ENCODE measurements at places on chromosomes 7 and 10.

DNA sequence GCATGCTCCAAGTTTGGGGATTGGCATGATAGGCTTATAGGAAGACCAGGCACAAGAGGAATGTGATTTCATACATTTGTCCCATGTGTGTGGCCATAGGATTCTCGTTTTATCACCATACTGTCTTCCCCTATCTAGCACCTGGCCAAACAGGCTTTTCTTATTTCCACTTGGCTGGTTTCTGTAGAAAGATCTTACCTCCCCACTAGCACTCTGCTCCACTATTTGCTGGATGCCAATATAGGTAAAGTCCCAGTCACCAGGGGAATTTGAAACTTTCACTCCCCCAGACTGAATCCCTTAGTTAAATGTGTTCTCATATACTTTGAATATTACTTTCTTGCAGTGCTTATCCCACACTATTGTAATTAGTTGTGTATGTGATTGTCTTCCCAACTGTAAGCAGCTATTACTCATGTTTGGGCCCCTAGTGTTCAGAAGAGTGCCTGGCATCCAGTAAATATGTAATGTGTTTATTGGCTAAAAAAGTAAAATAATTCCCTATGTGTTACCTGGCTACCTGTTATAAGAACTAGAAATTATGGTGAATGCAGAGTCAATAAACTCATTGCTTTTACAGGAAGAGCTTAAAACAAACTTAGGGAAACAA, 109.0 kb downstream of the LRMDA start:
- no peak for DNase-seq

DNA sequence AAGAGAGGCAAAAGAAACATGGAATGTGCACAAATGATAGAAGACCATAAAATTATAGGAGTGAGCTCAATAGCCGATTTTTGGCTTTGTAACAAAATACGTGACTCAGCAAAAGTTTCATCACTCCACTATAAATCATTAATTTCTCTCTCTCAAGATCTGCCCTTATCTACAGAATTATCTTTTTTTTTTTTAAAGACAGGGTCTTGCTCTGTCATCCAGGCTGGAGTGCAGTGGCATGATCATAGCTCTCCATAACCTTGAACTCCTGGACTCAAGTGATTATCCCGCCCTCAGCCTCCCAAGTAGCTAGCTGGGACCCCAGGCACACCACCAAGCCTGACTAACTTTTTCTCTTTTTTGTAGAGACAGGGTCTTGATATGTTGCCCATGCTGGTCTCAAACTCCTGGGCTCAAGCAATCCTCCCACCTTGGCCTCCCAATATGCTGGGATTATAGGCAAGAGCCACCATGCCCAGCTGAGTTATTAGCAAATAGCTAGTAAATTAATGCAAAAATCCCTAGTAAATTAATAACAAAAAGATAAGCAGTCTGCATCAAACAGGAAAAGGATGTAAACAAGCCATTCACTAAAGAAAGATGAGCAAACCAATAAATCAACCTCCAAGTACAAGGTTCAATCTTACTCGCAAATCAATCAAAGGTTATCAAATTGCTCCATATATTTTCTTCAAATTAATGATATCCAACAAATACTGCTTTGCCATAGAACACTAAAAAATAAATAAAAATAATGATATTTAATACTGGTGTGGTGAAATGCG, 450.7 kb downstream of the PARD3 start:
- DNase-seq, result no peak

DNA sequence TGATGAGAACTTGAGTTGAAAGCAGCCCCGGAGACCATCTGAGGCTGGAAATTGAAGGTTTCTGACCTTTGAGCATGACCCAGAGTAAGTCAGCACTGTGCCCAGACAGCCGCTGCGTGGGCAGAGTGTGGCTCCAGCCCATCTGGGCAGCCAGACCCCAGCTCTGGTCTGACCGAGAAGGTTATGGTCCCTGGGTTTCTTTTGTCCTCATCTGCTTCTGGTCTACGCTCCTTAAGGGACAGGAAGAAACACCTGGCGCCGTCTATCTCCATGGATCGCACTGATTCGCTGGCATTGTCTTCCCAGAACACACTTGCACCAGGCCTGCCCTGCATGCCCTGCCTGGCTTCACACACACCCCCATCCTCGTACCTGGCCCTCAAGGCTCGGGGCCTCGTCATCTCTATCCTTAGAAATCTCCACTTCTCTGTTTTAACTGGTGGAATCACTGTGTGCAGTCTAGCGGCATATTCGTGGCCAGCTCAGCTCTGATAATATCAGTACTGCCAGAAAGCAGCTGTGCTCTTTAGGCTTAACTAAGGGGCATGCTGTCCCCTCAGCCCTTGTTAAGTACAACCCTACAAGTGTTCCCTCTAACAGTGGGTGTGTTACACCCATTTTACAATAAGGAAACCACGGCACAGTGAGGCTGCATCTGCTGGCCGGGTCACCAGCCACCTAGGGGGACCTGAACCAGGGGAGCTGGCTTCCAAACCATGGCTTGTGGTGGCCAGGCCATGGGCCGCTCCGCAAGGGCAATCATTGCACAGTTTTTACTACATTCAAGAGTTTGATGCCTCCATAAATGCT, 127.7 kb downstream of the ADCY1 start:
- no peak for DNase-seq

- no peak for DNase-seq
Observed at GRCh38 chr7:33904681-33905388, 504 bp upstream of the BMPER start.

- DNase-seq, result peak; percentile 50
Observed at GRCh38 chr7:157250605-157251228, 86.1 kb upstream of the DNAJB6 start.

DNA sequence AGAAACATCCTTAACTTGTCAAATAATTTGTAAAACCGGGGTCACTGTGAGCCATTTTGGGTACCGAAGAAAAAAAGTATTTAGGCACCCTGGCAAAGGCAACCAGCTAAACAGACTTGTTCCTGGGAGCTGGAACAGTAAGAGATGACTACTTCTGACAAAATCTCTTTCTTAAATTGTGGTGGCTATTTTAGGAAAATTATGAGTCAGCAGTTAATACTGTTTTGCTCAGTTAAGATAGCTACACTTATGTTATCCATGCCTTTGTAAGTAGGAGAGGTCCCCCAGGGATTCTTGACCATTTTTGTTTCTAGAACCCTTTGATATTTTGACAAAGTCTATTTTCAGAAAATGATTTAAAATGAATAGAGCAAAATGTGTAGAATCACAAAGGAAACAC, 68.7 kb downstream of the TAX1BP1 start:
- DNase-seq, result no peak

GRCh38 chr10:129961157-129961701, 2.8 kb downstream of the EBF3 start:
- DNase-seq, result no peak

GRCh38 chr7:107785926-107786325, 17.1 kb downstream of the SLC26A3 start:
- no peak for DNase-seq

DNA sequence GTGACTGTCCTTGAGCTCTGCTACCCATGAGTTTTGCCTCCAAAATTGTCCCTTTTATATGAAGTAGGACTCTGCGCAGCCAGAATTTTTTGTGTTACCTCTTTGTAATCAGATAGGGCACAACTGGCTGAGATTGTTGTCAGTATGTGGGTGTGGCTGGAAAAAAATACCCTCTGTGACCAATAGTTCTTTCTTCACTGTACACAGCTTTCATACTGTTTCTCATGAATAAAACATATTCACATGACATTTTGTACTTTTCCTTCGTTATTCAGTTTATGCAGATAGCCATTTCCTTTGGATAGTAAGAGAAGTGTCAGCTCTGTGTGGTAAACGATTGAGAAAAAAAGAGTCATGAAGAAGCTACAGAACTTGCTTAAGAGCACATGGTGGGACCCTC, 49.6 kb upstream of the WNT8B start:
- no peak for DNase-seq

GRCh38 chr7:1569440-1569832, 396 bp downstream of the PSMG3 start:
- DNase-seq, result no peak

DNA sequence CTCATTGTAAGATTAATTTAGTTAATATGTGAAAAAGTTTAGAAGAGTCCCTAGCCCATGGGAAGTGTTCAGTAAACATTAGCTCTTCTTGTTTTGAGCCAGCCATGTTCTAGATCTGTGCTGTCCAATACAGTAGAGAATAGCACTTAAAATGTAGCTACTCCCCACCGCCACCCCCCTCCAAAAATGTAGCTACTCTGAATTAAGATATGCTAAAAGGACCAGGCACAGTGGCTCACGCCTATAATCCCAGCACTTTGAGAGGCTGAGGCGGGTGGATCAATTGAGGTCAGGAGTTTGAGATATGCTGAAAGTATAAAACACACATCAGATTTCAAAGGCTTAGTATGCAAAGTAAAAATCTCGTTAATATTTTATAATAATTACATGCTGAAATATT, 47.3 kb upstream of the MXI1 start:
- DNase-seq, result no peak

GRCh38 chr7:142792129-142792528, 21.4 kb downstream of the PRSS2 start:
- no peak for DNase-seq

GRCh38 chr7:30330134-30331111, 46.0 kb downstream of the ZNRF2 start:
- peak; percentile 90 for DNase-seq

DNA sequence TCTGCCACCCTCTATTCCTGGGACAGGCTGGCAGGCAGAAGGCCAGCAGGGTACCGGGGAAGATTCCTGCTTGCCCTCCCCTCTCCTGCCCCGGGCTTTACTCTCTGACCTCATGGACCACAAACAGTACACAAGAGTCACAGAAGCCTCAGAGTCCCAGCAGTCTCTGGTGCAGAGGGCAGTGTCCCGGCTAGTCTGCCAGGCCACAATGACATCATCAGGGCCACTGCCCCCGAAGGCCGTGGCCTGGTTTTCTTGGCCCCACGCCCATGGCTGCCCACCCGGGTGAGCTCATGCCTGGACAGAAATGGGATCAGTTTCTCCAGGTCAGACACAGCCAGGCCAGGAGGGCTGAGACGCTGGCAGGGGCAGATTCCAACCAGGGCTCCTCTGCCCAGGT, 91.9 kb downstream of the MYL10 start:
- no peak for DNase-seq

DNA sequence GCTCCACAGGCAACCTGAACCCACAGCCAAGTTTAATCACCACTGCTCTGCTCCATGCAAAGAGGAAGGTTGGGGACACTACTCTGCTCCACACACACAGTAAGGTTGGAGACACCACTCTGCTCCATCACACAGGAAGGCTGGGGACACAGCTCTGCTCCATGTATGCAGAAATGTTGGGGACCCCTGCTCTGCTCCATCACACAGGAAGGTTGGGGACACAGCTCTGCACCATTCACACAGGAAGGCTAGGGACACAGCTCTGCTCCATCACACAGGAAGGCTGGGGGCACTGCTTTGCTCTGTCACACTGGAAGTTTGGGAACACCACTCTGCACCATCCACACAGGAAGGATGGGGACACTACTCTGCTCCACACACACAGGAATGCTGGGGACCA, 14.8 kb upstream of the ADARB2 start:
- no peak for DNase-seq

GRCh38 chr7:15652776-15653290, 33.6 kb downstream of the MEOX2 start:
- DNase-seq, result no peak

DNA sequence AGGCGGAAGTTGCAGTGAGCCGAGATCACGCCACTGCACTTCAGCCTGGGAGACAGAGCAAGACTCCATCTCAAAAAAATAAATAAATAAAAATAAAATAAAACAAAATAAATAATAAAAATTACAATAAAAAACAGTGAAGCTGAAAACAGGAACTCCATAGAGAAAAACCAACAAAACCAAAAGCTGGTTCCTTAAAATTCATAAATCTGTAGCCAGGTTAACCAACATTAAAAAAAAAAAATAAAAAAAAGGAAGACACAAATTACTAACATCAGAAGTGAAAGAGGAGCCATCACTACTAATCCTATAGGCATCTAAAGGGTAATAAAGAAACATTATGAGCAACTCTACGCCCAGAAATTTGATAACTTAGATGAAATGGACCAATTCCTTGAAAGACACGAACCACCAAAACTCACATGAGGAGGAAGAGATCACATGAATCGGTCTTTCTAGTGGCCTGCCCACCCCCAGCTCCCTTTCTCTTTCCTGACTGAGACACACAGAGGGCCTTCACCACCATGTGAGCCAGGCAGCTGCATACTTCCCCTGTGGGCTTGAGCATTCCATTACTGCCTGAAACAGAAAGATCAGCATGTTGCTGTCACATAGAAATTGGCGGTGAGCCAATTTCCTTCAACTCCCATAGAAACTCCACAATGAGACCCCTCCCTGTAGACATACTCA, 208.7 kb downstream of the MAD1L1 start:
- no peak for DNase-seq

DNA sequence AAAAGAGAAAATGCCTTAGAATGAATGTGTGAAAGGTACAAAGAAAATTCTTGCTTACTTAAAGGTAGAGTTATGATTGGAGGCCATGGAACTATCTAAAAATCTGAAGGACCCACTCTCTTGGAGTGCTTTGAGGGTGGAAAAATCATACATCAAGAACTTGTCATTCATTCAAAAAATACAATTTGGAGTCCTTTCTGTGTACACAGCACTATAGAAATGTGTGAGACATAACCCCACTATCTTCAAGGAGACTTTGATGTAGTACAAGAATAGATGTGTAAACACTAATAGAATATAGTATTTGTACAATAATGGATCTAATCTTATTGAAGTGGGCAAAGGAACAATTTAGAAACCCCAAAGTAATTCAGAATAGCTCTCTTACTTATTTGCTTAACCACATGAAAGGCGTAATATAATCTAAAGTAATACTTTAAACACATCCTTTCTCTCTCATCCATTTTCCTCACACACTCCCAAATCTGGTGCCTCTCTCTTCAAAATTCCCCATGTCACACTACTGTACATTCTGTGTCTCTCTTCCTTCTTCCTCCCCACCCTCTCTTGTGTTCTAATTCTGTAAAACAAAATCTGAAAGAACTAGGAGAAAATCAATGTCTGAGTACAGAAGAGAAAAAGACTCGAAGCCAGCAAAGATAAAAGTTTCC, 166.7 kb downstream of the DNAJB9 start:
- no peak for DNase-seq

GRCh38 chr7:106836816-106837215, 28.3 kb upstream of the PIK3CG start:
- no peak for DNase-seq

DNA sequence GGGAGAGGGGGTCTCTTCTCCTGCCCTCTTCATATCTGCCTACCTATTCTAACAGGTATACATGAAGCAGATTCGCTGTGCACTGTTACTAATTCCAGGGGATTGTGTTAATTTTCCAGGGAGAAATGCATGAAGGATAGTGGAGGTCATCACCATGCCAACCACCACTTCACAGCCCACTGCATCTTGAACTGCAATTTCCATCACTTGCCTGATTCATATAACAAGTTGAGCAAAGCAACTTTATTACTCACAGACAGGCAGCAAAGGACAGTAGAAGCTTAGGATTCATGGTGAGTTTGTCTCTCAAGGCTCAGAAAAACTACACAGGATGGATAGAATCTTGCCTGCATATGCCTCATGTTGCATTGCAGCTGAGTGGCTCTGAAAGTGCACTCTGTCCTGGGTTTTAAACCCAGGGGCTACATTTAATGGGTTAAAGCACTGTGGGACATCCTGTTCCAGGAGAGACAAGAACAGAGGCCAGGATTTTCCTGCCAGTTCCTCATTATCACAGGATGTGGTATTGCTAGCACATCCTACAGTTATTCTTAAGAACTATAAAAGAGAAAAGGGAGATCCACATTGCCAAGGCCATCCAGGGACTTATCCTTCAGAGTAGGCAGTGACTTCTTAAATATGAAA, 136.9 kb upstream of the PRSS1 start:
- DNase-seq, result no peak
